Ecto neural progenitor cell (in vitro differentiated cells): ENCODE measurements at places on chromosomes 7 and 10.

DNA sequence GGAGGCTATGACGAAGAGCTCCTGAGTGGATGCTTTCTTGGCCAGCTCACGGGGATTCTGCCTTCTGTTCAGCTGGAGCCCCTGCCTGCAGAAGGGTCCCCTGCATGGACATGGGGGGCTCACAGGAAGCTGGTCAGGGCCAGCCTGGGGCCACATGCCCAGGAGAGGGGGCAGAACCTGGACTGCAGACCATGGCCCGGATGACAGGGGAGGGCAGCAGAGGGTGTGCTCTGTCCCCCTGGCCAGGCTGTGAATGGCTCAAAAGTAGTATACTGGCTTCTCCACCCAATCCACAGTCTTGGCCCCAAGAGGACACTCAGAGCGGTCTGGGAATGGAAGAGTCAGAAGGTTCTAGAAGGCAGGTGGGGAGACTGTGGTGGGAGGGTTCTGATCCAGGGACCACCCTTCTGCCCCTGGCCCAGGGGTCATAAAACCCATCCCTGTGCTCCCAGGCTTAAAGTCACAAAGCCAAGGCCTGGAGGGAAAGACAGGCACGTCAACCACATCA lies 40.3 kb downstream of the PPIF start:
- no peak for DNase-seq

DNA sequence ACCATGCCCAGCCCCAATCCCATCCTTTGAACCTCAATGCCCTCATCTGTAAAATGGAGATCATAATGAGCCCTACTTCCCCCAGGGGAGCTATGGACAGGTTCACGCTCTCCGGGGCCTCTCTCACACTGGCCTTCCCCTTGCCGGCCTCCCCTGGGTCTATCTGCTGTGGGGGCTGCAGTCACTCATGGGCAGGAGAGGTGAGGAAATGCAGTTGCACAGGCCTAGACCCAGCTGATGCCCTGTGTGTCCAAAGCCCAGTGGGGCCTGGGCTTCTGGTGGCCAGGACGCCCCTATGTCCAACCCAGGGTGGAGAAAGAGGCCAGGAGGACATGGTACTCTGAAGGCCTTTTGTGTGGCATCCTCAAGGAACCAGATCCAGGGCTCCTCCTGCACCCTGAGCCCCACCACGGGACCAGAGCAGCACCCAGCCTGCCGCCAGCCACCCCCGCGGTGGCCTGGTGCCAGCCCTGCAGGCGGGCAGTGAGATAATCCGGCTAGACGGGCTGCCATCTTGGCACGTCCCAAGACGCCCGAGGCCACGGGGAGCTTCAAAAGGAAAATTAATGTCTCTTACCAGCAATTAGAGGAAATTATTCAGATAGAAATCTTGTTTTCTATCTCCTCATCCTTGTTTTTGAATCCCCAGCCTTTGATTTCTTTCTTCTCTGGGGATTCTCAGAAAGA lies 39.0 kb downstream of the MYL10 start:
- DNase-seq = no peak

- no peak for DNase-seq
These were observed 5.8 kb downstream of the NFKB2 start for GRCh38 chr10:102401342-102401654.

DNA sequence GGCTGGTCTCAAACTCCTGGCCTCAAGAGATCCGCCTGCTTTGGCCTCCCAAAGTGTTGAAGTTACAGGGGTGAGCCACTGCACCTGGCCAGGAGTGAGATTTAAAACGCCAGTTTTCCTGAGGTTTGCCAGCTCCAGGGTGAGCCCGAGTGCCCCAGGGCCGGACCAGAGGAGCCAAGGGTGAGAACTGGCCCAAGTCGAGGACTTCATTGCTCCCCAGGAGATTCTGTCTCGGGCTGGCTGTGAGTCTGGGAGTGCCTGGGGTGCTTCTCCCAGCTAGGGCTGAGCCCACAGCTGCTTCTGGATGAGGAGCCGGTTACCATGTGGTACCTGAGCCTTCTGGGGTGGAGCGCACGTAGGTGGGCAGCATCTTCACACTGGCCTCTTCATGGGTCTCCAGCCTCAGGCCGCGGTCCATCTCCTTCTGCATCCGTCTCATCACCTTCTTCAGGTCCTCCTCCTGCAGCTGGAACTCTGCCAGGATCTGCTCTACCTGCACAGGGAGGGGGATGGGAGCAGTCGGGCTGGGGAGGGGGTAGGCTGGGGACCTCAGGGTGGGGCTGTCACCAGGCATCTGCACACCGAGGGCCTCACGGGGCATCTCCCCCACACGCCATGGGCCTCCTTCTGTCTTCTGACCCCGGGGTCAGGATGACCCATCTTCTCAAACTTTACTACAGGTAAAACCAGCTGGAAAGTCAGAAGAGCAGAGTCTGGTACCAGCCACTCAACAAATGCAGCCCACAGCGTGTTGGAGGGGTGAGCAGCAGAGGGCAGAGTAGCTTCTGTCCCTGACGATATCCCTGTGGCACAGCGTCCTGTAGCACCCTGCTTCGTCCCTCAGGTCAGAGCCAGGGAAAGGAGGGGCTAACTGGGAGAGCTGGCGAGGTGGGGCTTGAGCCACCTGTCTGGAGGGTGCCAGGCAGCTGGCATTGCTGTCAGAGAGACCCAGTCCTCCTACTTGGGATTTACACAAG lies 12.1 kb upstream of the MYL7 start:
- DNase-seq = no peak

- DNase-seq = no peak
These were observed 13.3 kb upstream of the CELF2 start for GRCh38 chr10:11004144-11005077.

DNA sequence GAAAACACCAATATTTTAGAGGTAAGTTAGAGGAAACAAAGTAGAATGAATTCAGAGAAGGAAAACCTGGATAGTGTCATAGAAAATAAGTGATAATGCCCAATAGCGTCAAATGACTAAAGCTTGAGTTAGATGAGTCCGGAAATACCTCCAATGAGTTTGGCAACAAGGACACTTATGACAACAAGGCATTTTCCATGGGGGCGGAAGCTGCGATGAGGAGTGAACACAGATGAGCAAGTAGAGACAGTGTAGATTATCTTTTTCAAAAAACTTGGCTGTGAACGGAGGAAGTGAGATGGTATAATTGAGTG lies 383 bp upstream of the R3HCC1L start:
- no peak for DNase-seq

- no peak for DNase-seq
These were observed 30.9 kb downstream of the CALML5 start for GRCh38 chr10:5468262-5469106.

DNA sequence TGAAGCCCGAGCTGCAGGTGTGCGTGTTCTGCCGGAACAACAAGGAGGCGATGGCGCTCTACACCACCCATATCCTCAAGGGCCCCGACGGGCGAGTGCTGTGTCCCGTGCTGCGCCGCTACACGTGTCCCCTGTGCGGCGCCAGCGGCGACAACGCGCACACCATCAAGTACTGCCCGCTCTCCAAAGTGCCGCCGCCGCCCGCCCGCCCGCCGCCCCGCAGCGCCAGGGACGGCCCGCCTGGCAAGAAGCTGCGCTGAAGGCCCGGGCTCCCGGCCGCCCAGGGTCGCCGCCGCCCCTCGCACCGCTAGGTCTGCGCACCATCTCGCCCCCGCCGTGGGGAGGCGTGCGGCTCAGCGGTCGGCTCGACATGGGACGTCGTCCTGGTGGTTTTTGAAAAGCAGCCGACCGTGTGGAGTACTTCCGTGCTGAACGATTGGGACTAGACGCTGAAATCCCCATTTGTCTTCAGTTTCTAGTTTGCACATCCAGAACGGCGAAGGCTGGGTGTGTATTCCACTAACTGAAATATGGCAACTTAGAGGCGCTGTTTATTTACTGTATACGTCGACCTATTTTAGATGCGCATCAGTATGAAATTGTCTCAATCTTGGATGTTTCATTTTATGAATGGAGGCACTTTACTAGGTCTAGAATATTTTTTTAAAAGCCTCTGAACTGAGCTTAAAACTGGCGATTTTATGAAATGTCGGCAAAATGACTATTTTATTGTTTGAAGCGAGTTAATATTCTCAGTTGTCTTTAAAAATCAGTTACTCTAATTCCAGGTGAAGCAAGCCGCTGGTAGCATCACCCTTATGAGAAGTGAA lies 1.1 kb downstream of the NANOS1 start:
- peak; percentile 79 for DNase-seq

DNA sequence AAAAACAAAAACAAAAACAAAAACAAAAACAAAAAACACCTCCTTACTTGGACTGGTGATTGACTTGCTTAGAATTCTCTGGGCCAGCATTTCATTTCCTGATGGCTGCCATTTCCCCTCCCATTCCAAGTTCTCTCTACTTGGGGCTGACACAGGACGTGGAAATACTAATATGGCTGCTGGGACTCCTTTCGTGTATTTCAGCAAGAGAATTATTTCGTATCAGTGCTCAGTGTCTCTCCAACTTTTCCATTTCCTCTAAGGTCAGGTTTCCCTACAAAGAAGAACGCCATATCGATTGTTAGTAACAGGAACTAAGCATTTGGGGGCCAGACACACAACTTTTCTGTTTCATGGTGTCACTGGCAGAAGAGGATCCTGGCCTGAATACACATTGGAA lies 22.5 kb upstream of the VAX1 start:
- no peak for DNase-seq

GRCh38 chr10:73859428-73859783 lies 14.9 kb downstream of the CAMK2G start:
- DNase-seq = no peak

- DNase-seq = no peak
These were observed 142.1 kb downstream of the GRID1 start for GRCh38 chr10:86224354-86225102.

GRCh38 chr7:124688991-124689390 lies 76.6 kb downstream of the GPR37 start:
- DNase-seq = no peak

GRCh38 chr7:99428972-99429566 lies 9.5 kb downstream of the PTCD1 start:
- no peak for DNase-seq

DNA sequence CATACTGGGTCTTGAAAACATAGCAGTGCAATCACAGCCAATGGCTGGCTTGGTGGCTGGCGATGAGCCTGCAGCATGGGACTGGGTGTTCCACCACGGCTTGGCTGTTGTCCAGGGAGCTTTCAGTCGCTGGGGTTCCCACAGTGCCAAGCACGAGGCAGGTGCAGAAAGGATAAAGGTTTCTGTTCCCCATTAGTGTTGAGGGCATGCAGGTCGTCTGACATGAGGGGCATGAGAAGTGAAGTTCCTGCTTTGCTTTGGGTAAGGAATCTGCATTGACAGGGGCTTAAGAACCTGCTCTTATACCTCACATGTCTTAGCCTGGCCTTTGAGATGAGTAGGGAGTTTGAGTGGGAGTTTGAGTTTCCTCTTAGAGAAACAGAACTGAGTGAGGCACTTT lies 9.0 kb upstream of the CFTR start:
- DNase-seq = no peak

GRCh38 chr10:98186681-98187080 lies 52.2 kb downstream of the R3HCC1L start:
- DNase-seq = no peak

GRCh38 chr10:4125776-4126175 lies 340.8 kb upstream of the KLF6 start:
- DNase-seq = no peak

- DNase-seq = peak; percentile 34
These were observed 156.9 kb downstream of the EBF3 start for GRCh38 chr10:129807211-129807610.

DNA sequence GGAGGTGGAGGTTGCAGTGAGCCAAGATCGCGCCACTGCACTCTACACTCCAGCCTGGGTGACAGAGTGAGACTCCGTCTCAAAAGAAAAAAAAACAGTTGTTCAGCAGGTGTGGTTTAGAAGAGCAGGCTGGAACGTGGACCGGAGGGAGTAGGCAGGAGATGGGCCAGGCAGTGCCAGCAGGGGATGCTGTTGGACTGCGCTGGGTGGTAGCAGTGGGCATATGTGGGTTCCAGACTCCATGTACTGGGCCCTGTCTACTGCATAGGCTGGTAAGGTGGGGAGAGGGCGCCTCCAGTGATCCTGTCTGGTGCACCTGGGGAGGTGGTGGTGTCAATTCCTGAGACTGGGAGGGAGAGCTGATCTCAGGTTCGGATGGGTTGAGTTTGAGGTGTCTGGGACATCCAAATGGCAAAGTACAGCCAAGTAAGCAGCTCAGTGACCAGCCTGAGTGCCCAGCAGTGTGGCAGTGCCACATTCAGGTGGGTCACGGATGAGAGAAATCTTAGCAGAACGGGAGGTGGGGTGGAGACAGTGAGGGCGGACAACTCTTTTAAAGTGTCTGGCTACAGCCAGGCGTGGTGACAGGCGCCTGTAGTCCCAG lies 25.9 kb downstream of the SFXN4 start:
- peak; percentile 55 for DNase-seq

DNA sequence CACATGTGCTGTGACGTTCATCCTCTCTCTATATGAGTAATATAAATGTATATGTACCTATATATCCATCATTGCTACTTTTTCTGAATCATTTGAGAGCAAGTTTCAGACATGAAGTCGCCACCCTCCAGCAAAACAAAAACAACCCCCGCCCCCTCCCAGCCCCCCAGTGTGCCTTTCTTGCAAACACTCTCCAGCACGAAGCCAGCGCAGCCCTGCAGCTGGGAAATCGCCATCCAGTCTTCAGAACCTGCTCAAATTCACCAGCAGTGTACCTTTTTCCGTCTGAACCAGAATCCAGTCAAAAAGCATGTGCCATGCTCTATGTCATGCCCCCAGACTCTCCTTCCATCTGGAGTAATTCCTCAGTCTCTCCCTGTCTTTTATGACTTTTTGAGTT lies 135.8 kb downstream of the TACC2 start:
- no peak for DNase-seq

GRCh38 chr7:3076700-3077099 lies 33.0 kb upstream of the CARD11 start:
- no peak for DNase-seq

DNA sequence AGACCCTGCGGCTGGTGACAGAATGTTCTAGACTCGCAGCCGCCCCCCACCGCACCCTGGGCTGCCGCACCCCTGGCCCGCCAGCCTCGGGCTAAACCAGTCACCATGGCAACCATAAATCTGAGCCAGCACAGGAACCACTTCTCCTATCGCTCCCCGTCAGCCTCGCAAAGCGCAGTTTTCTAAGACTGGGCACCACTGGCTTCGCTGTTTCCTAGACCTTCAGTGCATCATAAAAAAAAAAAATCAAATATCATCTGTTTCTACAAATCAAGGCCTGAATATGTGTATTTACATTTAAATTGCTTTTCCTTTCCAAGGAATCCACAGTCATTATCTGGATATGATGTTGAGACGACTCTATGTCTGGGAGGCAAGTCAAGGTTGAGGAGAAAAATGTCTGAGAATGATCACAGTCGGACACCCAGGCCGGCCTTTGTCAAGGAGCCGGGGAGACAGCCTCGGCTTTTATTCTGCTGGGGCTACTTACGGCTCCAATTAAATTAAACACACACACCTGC lies 99.9 kb downstream of the PTPRN2 start:
- no peak for DNase-seq
